Osteocyte (in vitro differentiated cells): ENCODE measurements at places on chromosomes 11 and 22. TPM values are rescaled to one million over a fixed set of nuclear protein-coding genes. Genes with fewer than 3 reads are reported as not detected.

DNA sequence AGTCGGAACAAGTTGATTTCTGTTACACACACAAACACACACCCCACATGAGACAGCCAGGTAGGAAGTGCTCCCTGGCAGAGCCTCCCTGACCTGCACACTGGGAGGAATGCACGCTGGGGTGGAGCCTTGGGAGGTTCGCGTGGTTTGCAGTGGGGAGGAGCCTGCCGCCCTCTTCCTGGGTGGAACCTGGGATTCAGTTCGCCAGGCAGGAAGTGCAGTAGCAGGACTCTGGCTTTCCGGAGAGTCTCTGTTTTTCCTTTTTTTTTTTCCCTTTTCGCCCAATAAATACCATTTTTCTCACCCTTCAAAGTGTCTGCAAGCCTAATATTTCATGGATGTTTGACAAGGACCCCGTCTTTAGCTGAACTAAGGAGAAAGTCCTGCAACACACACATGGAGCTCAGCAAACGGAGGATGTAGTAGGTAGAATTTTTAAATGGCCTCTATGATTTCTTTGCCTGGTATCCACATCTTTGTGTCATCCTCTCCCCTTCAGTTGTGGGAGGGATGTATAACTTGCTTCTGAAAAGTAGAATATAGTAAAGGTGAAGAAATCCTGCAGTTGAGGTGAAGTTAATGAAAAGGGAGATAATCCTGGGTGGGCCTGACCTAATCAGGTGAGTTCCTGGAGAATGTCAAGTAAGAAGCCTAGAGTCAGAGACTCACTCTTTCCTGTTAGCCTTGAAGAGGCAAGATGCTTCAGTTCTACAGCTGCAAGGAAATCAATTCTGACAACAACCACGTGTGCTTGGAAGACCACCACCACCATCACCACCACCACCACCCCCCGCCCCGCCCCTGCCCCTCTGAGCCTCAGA lies 72.9 kb downstream of the PIWIL4 start:
- no peak for DNase-seq

DNA sequence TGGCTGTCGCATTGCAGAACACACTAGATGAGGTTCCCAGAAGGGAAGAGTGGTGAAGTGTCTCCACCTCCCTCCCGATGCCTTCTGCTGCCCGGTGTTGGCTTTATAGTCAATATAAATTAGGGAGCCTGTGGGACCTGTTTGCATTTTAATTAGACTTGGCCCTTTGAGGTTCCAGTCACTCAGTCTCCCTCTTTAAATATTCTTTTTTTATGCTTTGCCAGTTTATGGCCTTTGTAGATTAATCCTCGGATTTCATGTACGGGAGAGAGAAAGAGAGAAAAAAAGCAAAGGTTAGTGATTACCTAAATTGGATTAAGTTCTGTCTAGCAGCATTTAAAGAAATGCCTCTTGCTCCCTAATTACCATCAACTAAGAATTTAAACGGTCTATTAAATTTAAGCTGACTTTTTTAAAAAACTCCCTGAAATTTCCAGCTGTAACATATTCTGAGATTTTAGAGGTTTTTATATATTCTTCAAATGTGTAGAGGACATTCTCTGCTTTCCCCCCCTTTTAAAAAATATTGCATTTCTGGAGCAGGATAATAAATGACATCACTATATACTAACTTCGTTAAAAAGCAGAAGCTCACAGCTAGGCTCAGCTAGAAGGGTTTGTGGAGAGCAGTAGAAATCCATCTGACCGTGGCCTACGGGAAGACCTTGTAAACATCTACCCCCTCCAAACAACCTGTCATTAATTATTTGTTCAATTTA lies 84.4 kb downstream of the PRR5L start:
- DNase-seq = no peak

Gene PAX6
- not detected in 2 replicates for total RNA-seq

GRCh38 chr11:19905280-19905853 lies 192.7 kb downstream of the NAV2 start:
- no peak for DNase-seq
